Adipocyte (in vitro differentiated cells): ENCODE measurements at places on chromosomes 11 and 22.

GRCh38 chr11:116955548-116955947 is 118.1 kb upstream of the APOA1 start:
- no peak for DNase-seq

DNA sequence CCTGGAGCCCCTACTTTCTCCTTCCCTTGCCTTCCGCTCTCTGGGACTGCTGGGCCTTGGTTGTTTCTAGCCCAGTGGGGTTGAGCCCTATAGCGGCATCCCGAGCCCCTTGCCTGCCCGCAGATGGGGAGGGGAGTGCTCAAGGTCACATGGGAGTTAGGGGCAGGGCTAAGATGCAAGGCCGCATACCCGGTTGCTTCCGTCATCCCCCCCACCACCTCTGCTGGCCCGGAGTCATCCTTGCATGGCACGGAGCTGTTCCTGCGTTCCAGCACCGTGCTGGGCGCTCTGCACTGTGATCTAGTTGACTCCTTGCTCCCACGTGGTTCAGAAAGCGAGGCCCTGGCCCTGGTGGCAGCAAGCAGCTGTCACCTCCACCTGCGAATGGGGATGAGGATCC is 18.0 kb downstream of the FLRT1 start:
- no peak for DNase-seq

- DNase-seq = no peak
These were observed 933 bp upstream of the DLAT start for GRCh38 chr11:112024178-112024772.

- DNase-seq = no peak
These were observed 1164.7 kb downstream of the LRRC4C start for GRCh38 chr11:40294741-40295140.

DNA sequence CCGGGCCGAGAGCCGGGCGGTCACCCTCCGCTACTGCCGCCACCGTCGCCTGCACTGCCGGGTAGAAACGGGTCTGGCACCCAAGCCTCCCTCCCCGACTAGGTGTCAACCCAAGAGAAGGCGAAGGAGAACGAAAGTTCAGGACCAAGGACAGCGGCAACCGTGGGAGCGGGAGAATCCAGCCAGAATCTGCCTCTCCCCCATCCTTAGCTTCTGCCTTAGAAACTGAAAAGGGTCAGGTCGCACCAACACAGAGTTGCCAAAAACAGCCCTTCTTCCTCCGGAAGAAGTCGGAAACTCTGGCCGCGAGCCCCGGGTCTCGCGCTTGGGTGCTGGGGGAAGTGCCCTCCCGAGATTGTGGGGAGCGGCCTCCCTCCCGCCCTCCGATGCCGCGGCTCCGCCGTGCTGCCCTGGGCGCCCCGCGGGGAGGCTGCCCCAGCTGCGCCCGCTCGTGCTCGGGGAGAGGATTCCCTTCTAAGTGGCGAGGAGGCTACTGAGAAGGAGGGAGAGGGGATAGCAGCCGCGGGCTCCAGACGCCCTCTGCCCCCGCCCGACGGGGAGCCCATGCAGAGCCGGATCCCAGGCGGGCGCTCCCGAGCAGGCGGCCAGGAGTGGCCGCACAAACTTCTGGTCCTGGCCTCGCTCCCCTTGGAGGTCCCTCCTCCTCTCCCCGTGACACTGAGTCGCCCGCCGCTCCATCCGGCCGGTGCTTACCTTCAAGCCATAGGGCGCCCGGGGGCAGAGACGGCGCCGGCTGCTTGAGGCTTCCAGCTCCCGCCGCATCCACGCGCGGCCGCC is 637 bp downstream of the DRD2 start:
- DNase-seq = peak; percentile 83

GRCh38 chr11:71927820-71928736 is at the start of gene XNDC1N:
XNDC1N (minus strand) TSS chr11:71928594; CDS start chr11:71923353, 5,241 bp downstream.
- DNase-seq = peak; percentile 96

- no peak for DNase-seq
These were observed 83.7 kb downstream of the RAB30 start for GRCh38 chr11:82987997-82988396.

- peak; percentile 25 for DNase-seq
These were observed 3.4 kb downstream of the PLAAT3 start for GRCh38 chr11:63610604-63611394.

GRCh38 chr11:119322360-119322739 is 5.4 kb upstream of the MCAM start:
- no peak for DNase-seq

DNA sequence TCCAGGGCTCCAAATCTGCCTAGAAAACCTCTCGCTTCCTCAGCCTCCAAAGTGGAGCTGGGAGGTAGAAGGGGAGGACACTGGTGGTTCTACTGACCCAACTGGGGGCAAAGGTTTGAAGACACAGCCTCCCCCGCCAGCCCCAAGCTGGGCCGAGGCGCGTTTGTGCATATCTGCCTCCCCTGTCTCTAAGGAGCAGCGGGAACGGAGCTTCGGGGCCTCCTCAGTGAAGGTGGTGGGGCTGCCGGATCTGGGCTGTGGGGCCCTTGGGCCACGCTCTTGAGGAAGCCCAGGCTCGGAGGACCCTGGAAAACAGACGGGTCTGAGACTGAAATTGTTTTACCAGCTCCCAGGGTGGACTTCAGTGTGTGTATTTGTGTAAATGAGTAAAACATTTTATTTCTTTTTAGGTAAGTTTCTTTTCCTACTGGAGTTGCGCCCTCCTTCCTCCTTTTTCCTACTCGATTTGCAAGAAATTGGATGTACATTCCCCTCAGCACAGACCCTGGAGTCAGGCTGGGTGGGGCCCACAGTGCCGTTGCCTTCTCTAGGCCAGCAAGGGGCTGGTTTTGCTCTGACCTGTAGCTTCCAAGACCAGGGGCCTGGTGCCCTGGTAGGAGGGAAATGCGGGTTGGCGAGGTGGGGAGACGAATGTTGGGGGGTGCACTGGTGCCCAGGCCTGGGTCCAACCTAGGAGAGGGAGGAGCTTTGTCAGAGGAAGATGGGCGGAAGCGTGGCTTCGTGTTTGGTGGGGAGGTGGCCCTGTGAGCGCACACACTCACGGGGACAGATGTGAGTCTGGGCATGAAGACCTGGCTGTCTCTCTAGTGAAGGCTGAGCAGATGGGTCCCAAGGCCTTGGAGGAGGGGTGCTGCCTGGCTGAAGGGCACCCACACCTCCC is 50.6 kb downstream of the ST14 start:
- no peak for DNase-seq

- peak; percentile 73 for DNase-seq
These were observed 43.6 kb upstream of the FIBIN start for GRCh38 chr11:26950260-26950719.

GRCh38 chr22:18085188-18085587 is 7.4 kb downstream of the PEX26 start:
- DNase-seq = no peak

DNA sequence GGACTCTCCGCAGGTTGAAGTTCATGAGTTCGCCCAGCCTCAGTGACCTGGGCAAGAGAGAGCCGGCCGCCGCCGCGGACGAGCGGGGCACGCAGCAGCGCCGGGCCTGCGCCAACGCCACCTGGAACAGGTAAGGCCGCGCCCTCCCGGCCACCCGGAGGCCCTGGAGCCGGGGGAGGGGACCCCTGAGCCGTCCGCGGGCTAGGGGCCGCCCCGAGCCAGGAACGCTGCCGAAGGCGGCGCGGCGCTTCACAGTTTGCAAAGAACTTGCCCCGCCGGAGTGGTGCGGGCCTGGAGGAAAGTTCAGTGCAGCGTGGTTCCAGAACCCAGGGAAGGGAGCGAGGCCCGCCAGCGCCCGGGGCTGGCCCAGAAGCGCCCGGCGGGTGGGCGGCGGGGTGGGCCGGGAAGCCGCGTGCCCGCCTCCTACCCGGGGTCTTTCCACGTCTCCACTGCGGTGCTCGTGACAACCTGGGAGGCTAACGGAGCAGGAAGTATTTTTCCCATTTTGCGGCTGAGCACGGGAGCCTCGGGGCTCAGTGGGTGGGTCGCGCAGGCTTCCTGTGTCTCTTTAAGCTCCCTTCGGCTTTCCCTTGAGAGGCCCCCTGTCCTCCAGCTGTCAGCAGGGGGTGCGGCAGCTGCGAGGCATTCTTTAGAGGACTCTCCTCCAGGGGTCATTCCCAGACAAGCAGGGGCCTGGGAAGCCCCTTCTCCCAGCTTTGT is 635 bp downstream of the PRR5 start:
- peak; percentile 85 for DNase-seq

DNA sequence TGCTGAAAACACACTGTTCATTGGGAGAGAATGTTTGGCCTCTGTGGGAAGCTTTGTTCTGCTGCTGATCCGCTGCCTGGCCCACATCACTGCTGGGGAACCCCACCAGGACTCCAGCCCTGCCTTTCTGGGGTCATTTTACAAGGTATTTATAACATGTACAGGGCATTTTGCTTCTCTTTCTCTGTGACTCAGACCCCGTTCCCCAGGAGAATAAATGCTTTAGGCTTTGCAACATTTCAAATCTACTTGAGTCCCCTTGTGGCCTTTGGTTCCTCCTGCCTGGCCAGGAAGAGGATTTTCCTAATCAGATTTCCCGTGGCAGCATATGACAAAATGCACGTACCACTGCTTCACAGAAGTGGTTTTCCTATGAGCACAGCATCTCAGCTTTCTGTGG is 43.0 kb downstream of the BTG4 start:
- peak; percentile 78 for DNase-seq

DNA sequence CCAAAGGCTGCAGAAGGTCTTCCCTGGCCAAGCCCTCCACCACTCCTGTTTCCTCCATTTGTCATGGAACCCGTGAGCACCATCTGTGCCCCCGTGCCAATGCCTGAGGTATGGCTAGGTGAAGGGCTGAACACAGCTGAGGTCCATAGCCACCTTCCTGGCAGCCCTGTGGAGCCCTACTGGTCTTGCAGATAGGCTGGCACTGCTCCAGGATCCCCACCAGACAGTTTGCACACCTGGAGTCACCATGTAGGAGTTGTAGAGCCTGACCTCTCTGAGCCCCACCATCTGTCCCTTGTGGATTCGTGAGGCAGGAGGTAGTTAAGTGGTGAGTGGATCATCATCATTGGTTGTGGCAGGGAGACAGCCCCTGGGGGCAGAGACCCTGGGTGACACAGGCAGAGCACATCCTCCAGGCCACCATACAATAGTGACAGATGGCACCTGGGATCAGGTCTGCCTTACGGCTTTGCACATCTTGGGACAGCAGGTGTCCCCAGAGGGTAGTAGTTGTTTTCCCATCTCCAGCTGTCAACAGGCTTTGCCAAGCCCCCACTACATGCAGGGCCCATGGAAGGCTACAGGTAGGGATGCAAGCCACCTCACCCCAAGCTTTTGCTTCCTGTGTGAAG is 52.5 kb upstream of the SUSD2 start:
- no peak for DNase-seq

DNA sequence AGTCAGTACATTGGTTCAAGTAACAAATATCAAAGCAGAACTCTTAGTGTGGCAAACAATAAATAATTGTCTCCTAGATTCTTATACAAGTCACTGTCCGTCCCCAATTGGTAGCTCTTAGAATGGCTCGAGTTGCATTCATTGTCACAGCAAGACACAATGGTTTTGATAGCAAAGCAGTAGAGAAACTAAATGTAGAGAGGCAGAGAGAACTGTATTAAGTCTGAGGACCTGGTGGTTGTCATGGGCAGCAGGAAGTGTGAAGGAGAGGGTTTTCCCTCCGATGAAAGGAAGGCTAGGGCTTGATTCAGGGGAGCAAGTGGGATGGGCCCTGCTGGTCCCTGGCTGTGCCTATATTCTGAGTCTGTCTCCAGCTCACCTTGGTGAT is 36.6 kb downstream of the RCOR2 start:
- no peak for DNase-seq

GRCh38 chr11:113373981-113374560 is 13.5 kb upstream of the ANKK1 start:
- no peak for DNase-seq

GRCh38 chr11:68741463-68741862 is 9.9 kb downstream of the TESMIN start:
- DNase-seq = no peak

DNA sequence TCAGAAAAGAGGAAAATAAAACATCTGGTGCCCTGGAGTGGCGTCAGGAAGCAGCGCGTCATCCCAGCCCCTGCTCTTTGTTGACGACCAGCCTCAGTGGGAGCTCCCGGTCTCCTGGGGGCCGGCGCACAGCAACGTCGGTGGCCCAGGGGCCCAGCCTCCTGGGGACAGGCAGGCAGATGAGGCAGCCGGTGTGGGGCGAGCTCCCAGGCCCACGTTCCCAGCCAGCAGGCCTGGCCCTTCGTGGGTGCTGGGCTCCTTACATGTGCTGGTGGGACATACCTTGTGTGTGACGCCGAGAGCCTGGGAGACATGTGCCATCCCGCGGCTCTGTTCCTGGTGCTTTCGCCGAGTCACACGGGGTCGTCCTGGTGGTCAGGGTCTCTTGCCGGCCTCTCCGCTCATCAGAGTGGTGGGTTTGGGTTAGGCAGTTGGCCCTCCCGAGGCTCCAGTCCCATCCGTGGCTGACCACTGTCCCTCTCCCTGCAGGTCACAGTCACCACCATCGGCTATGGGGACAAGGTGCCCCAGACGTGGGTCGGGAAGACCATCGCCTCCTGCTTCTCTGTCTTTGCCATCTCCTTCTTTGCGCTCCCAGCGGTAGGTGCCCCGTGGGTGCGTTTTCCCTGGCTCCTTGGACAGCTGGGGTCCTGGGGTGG is 116.7 kb downstream of the KCNQ1OT1 start:
- no peak for DNase-seq

DNA sequence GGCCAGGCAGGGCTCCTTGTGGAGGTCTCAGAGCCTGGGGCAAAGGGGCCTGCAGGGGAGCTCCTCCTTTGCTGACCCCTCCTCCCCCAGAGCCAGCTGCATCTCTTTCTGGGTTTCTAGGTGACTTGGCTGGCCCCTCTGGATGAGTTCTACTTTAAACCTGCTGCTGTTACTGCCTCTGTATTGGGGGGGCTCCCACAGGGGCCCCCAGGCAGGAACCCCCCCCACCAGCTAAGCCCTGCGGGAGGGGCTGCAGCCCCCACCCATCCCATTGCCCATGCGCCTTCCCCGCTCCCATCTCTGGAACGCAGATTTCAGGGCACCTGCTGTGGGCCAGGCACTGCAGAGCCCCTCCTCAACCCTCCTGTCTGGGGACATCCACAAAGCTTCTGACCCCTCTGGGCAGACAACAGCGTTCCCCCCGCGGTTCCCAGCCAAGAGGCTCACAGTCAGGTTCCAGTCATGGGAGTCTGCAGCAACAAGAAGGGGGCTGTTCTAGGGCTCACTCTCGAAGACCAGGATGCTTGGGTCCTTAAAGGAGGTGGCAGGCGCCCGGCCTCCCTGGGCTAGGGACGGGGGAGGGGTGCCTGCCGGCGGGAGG is 815 bp upstream of the PLCB3 start:
- no peak for DNase-seq

- peak; percentile 75 for DNase-seq
These were observed 111.2 kb downstream of the MRTFA start for GRCh38 chr22:40525250-40525884.

GRCh38 chr11:66617155-66617834 is 865 bp downstream of the RBM14 start:
- peak; percentile 79 for DNase-seq

GRCh38 chr11:7538466-7539454 is 25.0 kb downstream of the PPFIBP2 start:
- DNase-seq = no peak

GRCh38 chr11:8028766-8029165 is 41.6 kb downstream of the EIF3F start:
- DNase-seq = no peak

DNA sequence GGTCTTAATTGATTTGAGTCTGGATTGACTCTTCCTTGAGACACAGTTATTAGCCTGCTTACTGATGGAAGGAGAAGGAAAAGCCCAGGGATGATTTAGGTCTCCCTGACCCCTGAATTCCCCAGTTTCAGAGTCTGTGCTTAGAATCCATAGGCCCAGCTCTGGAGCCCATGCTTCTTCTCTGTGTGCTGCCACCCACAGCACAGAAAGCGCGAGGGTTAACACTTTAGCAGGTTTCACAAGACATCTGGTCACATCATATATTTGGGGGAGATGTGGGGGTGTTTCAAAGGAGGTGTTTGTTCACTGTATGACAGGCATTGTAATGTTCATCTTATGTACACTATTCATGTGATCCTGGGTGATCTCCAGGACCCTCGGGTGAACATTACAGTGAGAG is 107.0 kb downstream of the PPP6R3 start:
- no peak for DNase-seq
